NCI-H748 treated with DMSO at 0.1 percent for 48 hours (cell line): ENCODE measurements at places on chromosomes 3 and 15.

GRCh38 chr3:131484496-131485111, 18.2 kb downstream of the MRPL3 start:
- no peak for DNase-seq

- no peak for DNase-seq
Observed at GRCh38 chr3:136956971-136957370, 812 bp upstream of the IL20RB start.

DNA sequence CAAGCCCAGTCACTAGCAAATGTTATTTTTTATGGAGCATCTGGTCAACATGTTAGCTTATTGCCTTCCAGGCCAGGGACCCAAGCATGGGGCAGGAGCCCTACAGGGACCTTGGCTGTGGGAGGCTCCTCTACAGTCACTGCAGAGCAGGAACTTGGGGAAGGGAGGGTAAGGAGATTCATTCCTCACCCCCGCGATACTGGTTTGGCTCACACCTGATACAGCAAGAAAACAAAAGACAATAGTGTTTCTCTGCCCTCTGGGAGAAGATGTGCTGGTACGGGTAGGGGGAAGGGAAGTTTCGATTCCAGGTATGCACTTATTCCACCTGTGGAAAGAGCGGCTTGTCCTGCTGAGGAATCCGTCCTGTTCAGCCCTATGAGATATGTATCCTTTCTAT, 77.6 kb downstream of the SLC12A8 start:
- DNase-seq = no peak

DNA sequence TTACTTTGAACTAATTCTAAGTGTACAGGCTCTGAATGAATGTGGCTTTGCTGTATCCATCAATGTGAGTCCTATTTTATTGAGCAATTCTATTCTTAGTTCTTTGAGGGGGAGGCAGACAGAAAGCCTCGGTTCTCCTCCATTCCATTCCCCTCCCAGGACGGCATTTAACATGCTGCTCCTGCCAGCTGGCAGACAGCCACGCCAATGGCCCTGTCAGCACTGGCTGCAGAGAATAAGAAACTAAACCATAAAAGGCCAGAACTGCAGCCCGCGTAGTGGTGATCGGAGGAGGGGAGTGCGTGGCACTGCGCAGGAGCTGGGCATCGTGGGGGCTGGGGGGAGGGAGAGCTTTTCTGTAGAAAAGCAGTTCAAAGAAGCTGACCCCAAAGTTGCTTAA, 76.0 kb upstream of the HACD2 start:
- DNase-seq = no peak

- DNase-seq = no peak
Observed at GRCh38 chr3:60746695-60747416, 504.4 kb downstream of the FHIT start.

- no peak for DNase-seq
Observed at GRCh38 chr3:35745802-35746484, 106.6 kb downstream of the ARPP21 start.

DNA sequence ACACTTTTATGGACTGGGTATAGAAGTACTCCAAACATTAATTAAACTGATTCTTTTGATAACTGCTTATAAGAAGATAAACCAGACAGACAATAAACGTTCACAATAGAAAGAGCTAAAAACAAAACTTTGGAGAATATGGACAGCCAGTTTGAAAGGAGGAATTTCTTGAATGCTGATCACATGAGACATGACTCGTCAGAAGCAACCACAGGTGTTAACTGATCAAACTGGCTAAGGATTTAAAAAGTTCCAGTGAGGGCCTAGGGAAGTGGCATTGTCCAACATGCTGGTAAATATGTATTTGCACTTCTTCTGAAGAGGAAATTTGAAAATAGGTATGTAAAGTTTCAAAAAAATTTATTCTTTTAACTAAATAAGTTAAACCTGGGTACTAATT, 29.4 kb upstream of the AP3B2 start:
- no peak for DNase-seq

DNA sequence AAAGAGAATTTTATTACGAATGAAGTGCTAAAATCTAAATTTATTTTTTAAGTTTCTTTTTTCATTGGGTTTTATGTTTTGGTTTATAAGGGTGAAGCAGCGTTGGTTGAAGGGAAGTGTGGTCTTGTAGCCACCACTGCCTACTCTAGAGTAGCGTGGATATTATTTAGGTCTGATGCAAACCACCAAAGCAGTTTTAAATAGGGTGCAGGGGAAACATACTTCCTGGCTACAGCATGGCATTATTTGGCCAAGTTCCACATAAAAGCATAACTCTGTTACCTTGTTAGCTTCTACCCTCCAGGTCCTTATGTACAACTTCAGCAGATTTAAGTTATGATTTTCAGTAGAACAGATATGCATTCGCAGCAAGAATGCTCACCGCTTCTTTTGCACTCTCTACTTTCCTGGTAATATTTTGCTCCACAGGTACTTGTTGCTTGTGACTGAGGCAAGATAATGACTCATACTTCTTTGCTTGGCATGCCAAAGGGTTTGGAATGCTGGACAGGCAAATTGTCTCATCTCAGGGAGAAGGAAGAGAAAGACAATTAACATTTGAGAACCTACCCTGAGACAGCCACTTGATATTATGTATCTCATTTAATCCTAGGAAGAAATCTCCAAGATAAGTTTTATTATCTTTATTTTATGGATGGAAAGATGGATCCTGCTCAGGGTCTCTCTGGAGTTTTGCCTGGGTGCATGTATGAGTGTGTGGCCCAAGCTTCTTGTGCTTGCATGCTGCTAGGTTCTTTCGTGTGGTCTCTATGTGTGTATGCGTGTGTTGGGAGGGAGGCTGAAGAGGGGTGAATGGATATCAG, 5.4 kb downstream of the TGFBR2 start:
- no peak for DNase-seq

DNA sequence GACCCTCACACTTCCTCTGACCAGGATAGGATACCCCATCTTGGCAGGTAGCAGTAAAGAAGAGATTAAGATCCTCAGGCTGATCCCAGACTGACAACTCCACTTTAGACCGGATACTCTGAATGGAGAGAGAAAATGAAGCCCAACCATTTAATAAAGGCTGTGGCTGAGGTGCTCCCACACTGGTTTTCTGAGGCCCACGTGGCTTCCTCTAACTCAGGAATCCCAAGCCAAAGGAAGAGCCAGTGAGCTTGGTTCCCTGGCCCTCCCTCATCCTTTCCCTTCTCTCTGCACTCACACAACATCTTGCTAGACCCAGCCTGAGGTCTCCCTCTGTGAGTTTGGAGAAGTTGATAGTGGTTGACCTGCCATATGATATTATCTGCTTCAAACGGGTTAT, 78.1 kb downstream of the ITGB5 start:
- no peak for DNase-seq

- no peak for DNase-seq
Observed at GRCh38 chr3:157190380-157190872, 30.5 kb upstream of the CCNL1 start.

GRCh38 chr3:171066206-171066605, 39.7 kb upstream of the SLC2A2 start:
- DNase-seq = no peak

DNA sequence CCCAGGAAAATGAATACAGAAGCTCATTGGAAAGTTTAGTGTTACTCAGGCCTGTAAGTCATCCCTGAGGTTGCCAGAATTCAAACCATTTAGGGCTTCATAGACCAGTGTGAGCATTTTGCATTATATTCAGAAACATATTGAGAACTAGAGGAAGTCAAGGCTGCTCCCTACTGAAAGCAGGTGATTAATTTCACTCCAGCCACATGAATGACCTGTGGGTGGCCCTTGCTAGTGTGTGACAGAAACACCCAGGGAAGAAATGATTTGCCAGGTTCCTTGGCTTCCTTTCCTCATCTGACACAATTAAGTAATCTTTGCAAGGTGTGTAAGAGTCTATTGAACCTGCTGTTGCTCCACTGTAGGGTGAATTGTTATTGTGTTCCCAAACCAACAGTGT, 61.8 kb downstream of the GAP43 start:
- no peak for DNase-seq

DNA sequence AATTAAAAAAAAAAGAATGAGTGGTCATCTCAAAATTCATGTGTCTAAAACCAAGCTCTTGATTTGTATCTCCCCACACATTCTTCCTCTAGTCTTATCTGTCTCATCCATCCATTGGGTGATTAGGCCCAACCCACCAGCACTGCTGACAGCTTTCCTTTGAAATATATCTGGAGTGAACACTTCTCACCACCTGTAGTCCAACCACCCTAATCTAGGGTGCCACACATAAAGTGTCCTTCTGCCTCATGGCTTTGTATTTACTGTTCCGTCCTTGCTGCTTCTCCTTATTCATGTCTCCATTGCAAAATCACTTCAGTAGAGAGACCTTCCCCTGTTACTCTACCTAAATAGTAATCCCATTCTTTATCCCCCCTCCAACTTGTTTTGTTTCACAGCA, 82.4 kb upstream of the PTX3 start:
- no peak for DNase-seq

GRCh38 chr3:48428572-48429316, 1.1 kb downstream of the PLXNB1 start:
- no peak for DNase-seq

GRCh38 chr15:39581242-39581792, 438 bp downstream of the THBS1 start:
- no peak for DNase-seq

- DNase-seq = no peak
Observed at GRCh38 chr3:69422751-69423150, 36.9 kb upstream of the FRMD4B start.

DNA sequence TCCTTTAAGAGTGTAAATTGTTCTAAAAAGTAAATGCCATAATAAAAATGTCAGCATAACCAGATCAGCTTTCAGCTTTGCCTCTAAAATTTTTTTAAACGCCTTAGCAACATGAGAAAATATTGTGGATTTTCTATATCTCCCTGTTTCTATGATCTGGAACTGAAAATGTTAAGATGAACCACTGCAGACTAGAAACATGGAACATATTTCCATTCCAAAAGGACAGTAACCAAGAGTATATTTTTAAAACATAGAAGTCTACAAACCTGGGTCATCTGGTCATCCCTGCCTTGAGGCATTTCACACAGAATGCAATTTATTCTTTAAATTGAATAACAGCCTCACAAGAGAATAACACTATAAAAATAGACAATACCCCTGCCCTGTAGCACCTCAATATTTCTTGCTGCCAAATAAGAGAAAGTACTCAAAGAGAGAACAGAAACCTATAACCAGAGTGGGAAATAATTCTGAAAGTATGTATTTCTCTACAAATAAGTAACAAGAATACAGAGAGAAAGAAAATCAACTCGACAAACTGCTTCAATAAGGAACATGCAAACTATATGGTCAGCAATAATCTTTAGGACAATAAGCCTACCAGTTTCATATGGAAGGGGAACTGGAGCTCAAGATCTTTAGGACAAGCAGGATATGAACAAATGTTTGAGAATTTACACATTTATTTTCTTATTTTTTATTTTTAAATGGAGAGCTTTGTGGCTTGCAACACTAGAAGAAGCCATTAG, 949.0 kb downstream of the EPHA3 start:
- DNase-seq = no peak

DNA sequence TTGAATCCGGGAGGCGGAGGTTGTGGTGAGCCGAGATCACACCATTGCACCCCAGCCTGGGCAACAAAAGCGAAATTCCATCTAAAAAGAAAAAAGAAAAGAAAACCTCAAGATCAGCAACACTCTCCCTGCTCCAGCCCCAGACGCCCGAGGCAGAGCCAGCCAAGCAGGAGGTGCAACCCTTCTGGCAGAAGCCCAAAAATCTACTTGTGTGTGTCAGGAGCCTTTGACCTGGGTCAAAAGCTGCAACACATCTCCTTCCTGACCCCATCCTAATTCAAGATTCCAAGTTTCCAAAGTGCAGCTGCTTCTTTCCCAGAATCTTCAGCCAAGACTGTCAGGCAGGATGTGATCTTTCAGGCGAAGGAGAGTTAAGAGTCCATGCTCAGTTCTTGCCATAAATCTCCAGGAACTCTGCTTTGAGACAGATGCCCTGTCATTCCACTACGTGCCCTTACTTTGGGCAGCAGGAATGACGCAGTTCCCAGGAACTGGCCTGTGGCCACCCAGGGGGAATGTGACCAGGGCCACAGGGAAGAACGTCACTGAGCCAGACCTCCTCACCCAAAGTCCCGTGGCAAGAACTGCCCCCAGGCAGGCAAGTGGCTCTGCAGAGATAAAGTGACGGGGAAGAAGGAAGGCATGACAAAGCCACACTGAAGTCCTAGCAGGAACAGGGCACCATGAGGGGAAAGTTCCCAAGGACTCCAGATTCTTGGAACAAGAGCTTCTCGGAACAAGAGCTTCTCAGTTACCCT, 39.4 kb downstream of the SH3BP5 start:
- DNase-seq = no peak

GRCh38 chr3:32323604-32324003, 68.0 kb upstream of the CMTM7 start:
- DNase-seq = no peak

GRCh38 chr3:10002951-10003350, 16.3 kb upstream of the EMC3 start:
- DNase-seq = no peak

DNA sequence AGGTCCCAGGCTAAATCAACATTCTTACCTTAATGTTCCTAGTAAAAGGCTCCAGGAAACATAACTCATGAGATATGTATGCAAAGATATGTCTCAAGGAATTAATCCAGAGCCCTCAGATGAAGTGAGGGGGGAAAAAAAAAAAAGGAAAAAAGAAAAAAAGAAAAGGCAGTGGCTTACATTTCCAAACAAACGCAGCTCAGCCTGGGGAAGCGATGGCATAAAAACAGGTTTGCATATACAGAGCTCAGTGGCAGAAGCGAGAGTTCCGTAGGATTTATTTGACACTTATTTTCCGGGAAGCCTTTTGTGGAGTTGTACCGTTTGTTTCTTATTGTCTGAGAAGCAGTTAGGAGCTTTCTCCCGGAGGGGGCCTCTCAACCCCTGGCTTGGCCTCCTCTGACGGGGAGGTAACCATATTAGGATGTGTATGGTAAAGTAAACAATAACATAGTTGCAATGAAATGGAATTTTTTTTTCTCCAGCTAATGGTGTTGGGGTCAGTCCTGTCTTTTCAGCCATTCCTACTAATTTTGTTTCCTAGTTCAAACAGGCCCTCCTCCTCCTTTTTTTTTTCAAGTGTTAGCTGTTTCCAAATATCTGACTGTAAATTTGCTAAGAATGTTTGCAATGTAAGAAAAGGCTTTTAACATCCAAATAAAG, 338.6 kb downstream of the FOXP1 start:
- no peak for DNase-seq

- no peak for DNase-seq
Observed at GRCh38 chr3:185079625-185080024, 73.2 kb downstream of the C3orf70 start.

DNA sequence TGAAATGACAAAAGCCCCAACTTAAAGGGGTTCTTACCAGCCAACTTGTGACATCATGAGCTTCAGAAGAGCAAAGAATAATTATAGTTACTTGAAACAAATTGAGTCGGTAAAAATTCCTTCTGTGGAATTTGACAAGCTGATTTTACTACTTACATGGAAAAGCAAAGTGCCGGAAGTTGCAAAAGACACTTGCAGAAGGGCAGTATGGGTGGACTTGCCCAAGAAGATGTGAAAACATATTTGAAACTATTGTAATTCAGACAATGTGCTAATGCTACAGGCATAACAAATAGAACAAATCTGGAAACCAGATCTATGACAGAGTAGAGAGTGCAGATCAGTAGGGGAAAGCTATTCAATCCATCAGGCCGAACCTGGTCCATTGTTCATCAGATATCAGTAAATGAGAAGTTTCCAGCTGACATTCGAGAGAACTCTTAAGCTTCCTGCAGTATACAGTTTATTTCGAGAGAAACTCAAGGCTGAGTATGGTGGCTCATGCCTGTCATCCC, 2.5 kb upstream of the KIF7 start:
- no peak for DNase-seq
